ENCODE measurements at places on chromosomes 12 and 14. TPM values are rescaled to one million over a fixed set of nuclear protein-coding genes. Genes with fewer than 3 reads are reported as not detected.

The KRT75 gene
- not detected for polyA plus RNA-seq

The DPF3 gene
- 5.4 TPM for polyA plus RNA-seq

The ANHX gene
- 0.06 TPM for polyA plus RNA-seq

The LYZ gene
- 33.3 TPM for polyA plus RNA-seq

DNA sequence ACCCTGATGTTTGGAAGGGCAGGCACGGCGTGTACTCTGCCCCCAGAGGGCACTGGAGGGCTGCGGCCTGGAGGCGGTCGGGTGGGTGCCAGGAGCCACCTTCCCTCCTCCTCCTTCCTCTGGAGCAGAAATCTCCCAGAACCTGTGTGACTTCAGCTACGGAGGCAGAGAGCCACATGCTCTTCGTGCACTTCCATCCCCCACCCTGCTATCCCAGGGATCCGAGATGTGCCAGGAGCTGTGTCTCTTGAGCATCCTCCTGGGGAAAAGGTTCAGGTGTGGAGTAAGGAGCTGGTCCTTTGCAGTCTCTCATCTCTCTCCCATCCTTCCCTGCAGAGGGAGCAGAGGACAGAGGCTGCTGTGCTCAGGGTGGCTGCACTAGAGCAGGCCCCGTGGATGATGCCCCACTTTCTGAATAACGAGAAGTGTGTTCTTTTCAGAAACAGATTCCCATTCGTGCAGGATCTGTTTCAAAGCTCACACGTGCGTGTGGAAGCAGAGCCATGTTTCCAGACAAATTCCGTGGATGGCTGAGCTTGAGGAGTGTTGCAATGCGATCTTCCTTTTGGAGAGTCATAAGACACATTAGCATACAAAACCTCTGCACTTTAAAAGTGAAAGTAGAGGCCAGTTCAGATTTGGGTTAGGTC lies 162.9 kb downstream of the ADGRD1 start:
- no peak for DNase-seq

The SCYL2 gene
- polyA plus RNA-seq = 46.5 TPM

The SERPINA9 gene
- not detected for polyA plus RNA-seq

GRCh38 chr12:51368640-51369517 lies 22.3 kb downstream of the GALNT6 start:
- no peak for DNase-seq

GRCh38 chr12:131370321-131370720 lies 340.6 kb upstream of the SFSWAP start:
- no peak for DNase-seq

DNA sequence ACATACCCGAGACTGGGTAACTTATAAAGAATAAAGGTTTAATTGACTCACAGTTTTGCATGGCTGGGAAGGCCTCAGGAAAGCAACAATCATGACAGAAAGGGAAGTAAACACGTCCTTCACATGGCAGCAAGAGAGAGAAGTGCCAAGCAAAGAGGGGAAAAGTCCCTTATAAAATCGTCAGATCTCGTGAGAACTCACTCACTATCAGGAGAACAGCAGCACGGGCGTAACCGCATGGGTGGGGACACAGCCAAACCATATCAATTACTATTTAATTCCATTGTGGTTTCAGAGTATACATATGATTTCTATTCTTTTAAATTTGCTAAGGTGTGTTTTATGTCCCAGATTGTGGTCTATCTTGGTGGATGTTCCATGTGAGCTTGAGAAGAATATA lies 117.9 kb downstream of the SCAF11 start:
- no peak for DNase-seq

The DYRK2 gene
- 28.9 TPM for polyA plus RNA-seq

DNA sequence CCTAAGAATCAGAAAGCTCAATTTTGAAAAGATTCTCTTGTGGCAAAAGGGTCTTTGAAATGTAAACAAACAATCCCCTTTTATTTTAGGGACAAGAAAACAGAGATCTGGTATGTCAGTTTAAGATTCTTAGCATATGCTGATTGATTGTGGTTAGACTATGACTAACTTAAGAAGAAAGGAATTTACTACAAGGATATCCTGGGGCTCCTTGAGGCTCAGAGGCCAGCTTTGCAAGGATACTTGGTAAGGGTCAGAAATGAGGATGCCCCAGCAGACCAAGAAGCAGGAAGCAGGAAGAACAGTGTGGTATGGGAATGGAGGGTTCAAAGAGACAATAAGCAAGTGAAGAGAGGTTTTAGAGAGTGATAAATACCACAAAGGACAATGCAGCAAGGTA lies 474.6 kb downstream of the ETNK1 start:
- no peak for DNase-seq

DNA sequence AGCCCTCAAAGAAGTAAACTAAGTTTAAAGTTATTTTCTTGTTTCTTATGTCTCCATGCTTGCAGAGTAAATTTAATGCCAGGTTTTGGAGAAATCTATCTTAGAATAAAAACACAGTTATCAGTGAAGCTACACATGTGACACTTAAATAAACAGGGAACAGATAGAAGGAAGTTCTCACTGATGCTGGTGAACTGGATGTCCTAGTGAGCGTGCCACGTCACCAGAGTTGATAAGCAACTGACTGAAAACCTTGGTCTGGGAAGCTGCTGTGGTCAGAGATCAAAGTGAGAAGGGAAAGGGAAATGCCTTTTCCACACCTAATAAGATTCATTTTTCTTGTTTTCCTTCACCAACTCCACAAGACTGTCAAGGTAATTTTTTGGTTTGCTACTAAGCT lies 74.8 kb upstream of the PCED1B start:
- no peak for DNase-seq

DNA sequence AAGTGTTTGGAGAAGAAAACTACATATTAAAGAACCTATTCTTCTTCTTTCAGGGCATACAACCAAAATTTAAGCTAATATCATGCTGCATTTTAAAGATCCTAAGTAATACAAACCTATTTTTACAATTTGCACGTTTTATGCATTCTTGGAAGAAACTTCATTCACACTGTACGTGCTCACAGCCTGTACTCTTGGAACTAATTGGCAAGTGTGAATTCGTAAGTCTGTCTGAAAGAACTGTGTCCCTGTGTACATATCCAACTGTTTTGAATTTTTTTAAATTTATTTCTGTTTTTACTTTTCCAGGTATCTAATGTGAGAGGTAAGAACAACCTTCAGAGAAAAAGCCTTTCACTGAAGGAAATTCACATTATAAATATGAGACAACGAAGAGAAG lies 347.0 kb downstream of the MDGA2 start:
- no peak for DNase-seq

- no peak for DNase-seq
Observed at GRCh38 chr12:96069511-96070231, 34.3 kb upstream of the LTA4H start.

DNA sequence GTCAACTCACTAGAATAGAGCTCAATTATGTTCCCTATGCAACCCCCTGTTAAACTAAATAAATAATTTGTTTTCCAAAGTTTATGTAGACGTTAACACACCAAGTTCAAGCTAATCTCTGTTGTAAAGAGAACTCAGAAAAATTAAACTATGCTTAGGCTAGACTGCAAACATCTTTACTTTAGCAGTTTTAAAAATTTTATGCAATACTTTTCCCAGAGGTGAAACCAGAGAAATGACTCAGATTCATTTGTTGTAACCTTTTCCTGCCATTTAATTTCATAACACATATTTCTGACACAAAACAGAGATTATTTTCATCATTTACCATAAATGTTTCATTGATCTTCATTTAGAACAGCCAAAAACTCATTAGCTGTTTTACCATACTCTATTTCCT lies 27.4 kb downstream of the ABCC9 start:
- no peak for DNase-seq

DNA sequence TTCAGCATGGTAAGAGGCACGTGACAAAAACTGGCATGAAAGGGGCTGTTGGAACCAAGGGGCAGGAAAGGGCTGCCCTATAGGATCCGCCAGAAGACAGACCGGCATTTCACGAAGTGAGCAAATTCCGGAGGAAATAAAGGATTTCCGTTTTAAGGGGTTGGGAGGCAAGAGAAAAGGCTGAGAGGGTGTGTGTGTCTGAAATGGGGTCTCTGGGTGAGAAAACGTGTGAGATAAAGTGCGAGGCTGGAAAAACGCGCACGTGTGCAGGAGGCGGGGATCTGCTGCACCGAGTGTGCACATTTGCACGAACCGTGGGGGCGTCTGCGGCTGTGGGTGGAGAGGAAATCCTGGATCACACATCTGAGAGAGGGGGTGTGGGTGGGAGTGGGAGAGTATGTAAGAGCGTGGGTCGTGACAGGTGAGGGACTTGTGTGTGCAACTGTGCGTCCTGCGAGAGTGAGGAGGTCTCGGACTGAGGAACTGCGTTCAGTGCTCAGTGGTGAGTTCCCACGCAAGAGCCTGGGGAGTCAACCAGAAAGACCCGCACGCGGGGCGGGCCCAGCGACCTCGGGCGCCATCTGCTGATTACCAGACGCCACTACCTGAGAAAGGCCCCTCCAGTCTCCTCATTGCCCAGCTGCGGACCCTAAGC lies 37.0 kb upstream of the P2RX7 start:
- peak; percentile 63 for DNase-seq

Measured in renal pelvis (tissue), 12 donors.